Activated CD4-positive, alpha-beta T cell treated with anti-CD3 and anti-CD28 coated beads for 36 hours (primary cell): ENCODE measurements at places on chromosomes 13 and 19. TPM values are rescaled to one million over a fixed set of nuclear protein-coding genes. Genes with fewer than 3 reads are reported as not detected.
A peak's percentile ranks its signal among the peaks of the same experiment; 100 is the strongest.

Gene BRCA2
- 34.1 TPM for total RNA-seq

GRCh38 chr13:29583073-29583785 is 12.3 kb downstream of the SLC7A1 start:
- no peak for DNase-seq

DNA sequence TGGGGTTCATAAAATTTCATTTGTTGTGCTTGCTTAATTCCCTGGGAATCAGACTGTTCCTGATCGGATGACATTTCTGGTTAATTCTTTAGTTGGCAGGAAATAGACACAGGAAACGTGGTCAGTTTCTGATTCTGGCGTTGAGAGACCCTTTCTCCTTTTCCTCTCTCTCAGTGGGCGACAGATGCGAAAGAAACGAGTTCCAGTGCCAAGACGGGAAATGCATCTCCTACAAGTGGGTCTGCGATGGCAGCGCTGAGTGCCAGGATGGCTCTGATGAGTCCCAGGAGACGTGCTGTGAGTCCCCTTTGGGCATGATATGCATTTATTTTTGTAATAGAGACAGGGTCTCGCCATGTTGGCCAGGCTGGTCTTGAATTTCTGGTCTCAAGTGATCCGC is 10.8 kb downstream of the LDLR start:
- no peak for DNase-seq

- no peak for DNase-seq
Observed at GRCh38 chr13:39503048-39503447, 99.9 kb downstream of the LHFPL6 start.

- no peak for DNase-seq
Observed at GRCh38 chr19:36775768-36776167, 3.2 kb upstream of the ZNF850 start.

DNA sequence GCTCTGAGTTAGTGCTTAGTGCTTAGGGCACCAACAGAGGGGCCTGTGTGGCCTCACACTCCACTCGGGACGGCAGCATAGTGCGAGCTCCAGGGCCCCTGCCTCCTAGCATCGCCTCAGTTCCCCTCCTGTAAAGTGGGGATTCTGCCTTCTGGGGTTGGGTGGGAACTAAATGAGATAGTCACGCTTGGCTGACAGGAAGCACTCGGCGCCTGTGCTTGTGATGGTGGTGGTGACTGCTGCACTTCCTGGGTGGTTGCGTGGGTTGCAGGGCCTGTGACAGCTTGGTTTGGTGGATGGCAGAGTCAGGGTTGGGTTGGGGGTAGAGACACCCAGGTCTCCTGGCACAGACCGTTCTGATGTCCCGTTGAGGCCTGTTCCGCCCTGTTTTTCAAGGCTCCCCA is 7.7 kb downstream of the PLEKHF1 start:
- peak; percentile 93 for DNase-seq

DNA sequence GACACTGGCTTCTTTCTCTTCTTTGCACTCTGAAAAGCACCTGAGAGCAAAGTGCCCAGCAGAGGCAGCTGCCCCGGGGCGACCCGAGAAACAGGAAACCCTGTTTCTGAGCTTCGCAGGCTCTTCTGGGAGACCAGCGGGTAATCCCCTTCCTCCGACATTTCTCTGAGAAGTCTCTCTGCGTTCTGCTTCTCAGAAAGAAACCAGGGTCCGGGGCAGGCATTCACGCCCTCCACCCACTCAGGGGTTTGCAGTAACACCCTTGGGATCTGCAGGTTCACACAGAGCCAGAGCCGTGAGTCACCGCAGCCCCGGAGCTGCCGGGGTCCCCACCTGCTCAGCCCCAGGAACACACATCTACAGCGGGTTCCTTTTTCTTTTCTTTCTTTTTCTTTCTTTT is 86.0 kb downstream of the GADD45B start:
- DNase-seq = peak; percentile 88
